CD4-positive, alpha-beta T cell treated with Interleukin-12 subunit alpha and Interleukin-12 subunit beta, for 1 hour (primary cell): ENCODE measurements at places on chromosomes 12 and 14.
A peak's percentile ranks its signal among the peaks of the same experiment; 100 is the strongest.

GRCh38 chr12:4051596-4051995, 178.4 kb upstream of the PARP11 start:
- no peak for DNase-seq

DNA sequence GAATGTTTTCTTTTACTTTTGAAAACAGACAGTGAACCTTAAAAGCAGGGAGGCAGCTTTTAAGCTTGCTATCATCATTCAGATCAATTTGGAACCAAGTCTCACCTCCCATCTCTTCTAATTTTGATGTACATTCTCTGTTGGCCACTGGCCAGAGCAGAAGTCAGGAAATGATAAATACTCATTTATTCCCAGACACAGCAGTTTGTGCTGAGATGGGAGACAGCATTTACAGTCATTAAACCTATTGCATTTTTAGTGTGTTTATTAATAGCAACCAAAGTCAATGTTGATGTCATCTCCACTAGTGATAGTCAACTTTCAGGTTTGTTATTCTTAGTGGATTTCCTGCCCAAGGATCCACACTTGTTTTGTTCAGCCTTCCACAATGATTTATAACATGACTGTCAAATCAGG, 320.0 kb upstream of the ATP2B1 start:
- DNase-seq = peak; percentile 7

GRCh38 chr12:39144613-39145061, 239.2 kb upstream of the CPNE8 start:
- DNase-seq = no peak

DNA sequence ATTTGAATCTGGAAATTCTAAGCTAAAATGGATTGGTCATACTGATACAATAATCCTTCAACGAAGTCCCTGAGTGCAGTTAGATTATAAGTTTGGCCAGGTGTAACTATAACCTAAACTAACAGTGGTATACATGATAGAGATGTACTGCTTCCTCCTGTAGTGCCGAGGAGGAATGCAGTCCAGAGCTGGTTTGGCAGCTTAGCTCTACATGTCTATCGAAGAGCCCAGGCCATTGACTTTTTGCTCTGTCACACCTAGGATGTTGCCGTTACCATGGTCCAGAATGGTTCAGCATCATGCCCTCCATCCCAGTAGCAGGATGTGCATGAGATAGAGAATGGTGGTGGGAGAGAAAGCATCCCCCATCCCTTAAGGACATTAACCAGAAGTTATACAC, 318.1 kb downstream of the ZFP36L1 start:
- no peak for DNase-seq

- no peak for DNase-seq
These were observed 28.5 kb downstream of the KLC1 start for GRCh38 chr14:103657471-103657870.

DNA sequence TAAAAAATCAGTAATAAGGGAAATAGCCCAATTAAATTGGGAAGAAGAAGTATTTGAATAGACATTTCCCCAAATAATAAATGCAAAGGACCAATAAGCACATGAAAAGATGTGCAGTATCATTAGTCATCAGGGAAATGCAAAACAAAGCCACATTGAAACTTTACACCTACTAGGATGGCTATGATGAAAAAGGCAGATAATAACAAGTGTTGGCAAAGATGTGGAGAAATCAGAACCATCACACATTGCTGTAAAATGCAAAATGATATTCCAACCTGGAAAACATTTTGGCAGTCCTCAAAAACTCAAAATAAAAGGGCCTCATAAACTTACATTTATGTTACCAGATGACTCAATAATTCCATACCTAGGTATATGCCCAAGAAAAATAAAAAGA, 131.1 kb upstream of the G2E3 start:
- no peak for DNase-seq

- DNase-seq = no peak
These were observed 5.5 kb downstream of the NDRG2 start for GRCh38 chr14:21019366-21019765.

- DNase-seq = no peak
These were observed 156.3 kb downstream of the TMX1 start for GRCh38 chr14:51396222-51396815.

- DNase-seq = no peak
These were observed 220.9 kb downstream of the FOXG1 start for GRCh38 chr14:28987516-28987915.

- no peak for DNase-seq
These were observed 133.4 kb upstream of the FGD4 start for GRCh38 chr12:32265951-32266350.

DNA sequence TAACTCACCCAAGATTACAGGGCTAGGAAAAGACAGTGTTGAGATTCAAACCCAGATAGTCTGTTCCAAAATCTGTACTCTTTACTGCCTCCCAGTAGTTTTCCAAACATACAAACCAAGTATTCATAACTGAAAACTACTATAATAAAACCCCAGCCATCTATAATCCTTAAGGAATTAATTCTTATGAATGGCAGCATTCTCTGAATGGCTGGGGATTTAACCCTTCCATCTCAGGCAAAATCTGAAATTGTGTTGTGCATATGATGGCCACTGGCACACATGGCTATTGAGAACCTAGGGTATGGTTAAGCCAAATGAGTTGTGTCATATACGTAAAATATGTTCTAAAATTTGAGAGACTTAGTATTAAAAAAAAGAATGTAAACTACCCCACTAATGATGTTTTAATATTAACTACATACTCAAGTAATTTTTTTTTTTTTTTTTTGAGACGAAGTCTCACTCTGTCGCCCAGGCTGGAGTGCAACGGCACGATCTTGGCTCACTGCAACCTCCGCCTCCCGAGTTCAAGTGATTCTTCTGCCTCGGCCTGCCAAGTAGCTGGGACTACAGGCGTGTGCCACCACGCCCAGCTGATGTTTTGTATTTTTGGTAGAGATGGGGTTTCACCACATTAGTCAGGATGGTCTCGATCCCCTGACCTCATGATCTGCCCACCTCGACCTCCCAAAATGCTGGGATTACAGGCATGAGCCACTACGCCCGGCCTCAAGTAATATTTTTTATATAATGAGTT, 16.7 kb downstream of the PPP1R13B start:
- DNase-seq = no peak

- DNase-seq = no peak
These were observed 60.0 kb downstream of the TTC6 start for GRCh38 chr14:37655418-37655817.

- no peak for DNase-seq
These were observed 33.2 kb downstream of the DUSP6 start for GRCh38 chr12:89319122-89319521.
